ENCODE measurements at places on chromosomes 1 and 21.
A peak's percentile ranks its signal among the peaks of the same experiment; 100 is the strongest.

- no peak for DNase-seq
Observed at GRCh38 chr1:27144049-27144748, 10.7 kb downstream of the SLC9A1 start.

GRCh38 chr1:15296585-15297321 is 49.7 kb downstream of the FHAD1 start:
- no peak for DNase-seq

- peak; percentile 55 for DNase-seq
Observed at GRCh38 chr1:32925403-32926162, 24.4 kb upstream of the TMEM54 start.

DNA sequence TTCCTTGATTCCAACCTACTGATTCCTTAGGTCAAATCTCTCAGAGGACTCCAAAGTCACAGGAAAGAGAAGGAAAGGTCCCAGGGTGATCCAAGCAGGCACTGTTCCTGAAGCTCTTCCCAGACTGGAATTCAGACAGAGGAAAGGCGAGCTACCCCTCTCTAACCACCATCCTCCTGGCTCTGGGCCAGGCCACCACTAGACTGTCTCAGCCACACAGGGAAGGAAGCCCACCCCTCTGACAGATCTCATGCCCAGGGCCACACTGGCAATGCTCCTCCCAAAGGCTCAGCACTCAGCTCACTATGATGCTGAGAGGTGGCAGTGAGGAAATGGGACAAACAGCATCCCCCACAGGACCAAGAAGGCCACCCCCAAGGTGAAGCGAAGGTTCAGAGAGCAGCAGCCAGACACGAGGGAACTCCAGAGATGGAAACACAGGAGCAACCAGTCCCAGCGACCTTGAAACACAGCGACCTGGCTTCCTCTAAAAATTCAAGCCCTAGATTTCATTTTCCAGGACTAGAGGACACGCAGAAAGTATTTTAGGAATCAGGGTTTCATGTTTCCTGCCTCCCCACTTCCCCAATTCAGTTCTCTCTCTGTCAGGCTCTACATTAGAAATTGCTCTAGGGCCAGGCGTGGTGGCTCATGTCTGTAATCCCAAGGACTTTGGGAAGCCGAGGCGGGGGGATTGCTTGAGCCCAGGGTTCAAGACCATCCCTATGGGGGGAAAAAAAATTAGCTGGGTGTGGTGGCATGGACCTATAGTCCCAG is 18.8 kb downstream of the PIK3C2B start:
- DNase-seq = no peak

DNA sequence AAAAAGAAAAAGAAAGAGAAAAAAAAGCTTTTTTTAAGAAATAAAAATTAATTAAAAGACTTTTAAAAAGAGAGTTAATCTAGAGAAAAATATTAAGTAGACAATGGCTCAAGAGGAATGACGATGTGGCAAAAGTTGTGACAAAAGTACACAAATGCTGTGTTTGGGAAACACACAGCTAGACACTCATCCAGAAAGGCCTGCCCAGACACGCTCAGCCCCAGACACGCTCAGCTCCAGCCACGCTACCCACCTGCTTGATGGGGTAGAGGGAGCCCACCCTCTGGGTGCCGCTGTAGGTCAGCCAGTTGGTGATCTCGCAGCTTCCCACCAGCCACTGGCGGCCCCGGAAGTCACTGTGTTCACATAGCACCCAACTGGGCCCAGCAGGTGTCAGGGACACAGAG is 10.2 kb downstream of the CD52 start:
- no peak for DNase-seq

DNA sequence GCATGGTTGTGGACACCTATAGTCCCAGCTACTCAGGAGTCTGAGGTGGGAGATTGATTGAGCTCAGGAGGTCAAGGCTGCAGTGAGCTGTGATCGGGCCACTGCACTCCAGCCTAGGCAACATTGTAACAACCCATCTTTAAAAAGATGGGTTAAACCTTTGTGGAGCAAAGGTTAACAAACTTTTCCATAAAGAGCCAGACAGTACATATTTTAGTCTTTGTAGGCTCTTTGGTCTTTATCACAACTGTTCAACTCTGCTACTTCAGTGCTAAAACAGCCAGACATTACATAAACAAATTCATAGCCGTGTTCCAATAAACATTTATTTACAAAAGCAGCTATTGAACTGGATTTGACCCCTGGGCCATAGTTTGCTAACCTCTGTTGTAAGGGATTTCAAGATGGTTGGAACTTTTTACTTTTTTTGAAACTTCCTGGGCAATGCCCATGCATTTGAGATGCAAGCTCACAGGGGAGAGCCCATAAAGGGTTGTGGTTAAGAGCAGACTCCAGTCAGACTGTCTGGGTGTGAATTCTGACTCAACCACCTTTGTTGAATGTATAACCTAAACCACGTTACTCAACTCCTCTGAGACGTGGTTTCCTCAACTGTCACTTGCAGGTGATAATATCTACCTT is 10.8 kb downstream of the INAVA start:
- no peak for DNase-seq
